ENCODE measurements at places on chromosomes 1 and 21.

GRCh38 chr1:182054698-182055326 is 6.7 kb downstream of the ZNF648 start:
- peak; percentile 48 for DNase-seq

DNA sequence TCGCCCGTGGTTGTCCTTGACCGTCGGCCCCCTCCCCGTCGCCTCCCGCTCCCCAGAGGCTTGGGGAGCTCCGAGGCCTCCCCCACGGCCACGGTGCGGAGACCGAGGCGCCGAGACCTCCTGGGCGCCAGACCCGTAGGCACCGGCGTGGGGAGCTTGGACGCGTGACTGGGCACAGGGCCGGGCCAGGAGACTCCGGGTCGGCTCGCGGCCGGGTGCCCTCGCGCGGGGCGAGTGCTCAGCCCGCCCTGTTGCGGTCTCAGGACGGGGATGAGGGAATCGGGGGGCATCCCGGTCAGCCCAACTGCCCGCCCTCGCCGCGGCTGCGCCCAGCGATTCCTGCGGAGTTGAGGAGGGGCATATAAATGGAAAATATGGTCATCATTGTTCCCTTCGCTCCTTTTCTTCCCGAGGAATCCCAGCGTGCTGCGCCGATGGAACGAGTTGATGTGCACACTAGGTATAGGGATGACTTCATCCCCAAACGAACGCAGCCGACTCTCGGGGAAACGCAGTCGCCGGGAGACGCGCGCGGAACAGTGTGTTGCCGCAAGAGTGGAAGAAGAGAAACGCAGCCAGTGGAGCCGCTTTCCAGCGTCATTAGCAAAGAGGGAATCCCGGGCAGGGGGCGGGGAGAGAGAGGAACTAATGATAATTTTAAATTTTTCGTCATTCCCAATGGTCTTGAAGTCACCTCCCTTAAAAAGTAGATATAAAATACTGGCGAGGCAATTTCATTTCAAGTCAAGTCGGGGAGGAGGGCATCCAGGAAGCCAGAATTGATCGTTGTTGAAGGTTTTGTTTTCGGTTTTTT is 747 bp upstream of the ENAH start:
- DNase-seq, result peak; percentile 62

DNA sequence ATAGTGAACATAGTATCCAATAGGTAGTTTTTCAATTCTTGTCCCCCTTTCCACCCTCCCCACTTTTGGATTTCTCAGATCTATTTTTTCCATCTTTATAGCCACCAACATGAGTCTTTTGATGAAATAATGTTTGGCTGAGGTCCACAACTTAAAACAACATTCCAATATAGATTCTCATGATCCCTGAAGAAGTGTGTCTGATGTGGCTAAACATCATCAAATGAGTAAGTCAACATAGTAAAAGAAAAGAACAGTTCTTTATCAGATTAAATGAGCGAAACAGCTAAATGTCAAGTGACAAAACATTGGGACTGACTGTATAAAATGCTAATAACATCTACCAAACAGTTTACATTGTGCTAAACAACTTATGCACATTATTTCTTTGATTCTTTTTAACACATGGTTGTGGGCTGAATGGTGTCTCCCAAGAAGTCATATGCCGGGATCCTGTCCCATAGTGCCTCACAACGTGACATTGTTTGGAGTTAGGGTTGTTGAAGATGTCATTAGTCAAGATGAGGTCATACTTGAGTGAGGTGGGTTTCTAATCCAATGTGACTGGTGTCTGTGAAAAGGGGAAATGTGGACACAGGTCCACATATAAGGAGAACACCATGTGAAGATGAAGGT is 453.6 kb downstream of the LTN1 start:
- no peak for DNase-seq

- DNase-seq, result no peak
Observed at GRCh38 chr1:48245106-48245505, 22.6 kb downstream of the SLC5A9 start.

GRCh38 chr1:12416101-12416500 is 186.3 kb downstream of the VPS13D start:
- DNase-seq, result no peak

DNA sequence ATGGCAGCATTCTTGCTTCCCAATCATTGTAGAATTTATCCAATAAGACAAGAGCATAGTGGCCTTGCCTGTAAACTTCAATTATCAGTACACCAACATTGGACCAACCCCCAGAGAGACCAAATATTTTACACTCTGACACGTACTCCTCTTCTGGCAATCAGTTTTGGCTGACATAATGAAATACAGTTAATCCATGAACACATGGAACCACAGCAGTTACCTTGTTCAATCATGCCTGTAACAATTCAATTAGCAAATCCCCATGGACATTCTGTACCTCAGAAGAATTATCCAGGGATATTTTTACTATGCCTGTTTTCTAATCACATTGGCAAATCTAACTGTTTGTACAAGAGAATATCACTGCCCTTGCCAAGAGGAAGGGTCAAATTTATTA is 2162.0 kb downstream of the MRPL39 start:
- no peak for DNase-seq

- DNase-seq, result no peak
Observed at GRCh38 chr1:17119773-17120480, 676 bp upstream of the PADI2 start.

DNA sequence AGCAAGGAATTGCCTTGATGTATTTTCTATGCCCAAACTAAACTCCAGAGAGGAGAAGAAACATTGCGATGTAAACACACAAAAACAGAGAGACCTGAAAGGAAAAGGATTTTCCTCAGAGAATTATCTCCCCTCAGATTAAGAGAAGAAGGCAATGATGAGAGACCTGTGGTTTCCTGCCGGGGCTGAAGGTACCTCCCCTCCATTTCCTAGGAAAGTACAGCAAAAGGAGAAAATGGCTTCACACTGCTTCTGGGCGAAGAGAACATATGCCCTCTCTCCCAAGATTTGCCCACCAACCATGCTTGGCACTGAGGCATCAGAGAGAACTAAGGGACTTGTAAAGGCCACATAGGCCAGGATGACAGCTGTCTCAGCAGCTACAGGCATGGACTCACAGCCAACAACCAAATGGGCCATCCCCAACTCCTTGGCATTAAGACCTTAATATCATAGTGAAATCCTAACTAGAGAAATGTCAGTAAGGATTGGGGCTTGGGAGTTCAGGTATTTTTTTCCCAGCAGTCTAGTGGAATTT is 523.0 kb downstream of the PTPRC start:
- no peak for DNase-seq

- DNase-seq, result no peak
Observed at GRCh38 chr21:41739011-41739410, 27.8 kb downstream of the RIPK4 start.

- DNase-seq, result no peak
Observed at GRCh38 chr1:167442854-167443565, 75.3 kb downstream of the CD247 start.

GRCh38 chr21:38944903-38945302 is 139.2 kb downstream of the ETS2 start:
- DNase-seq, result no peak

- no peak for DNase-seq
Observed at GRCh38 chr1:1175221-1176062, 1.8 kb downstream of the TTLL10 start.

GRCh38 chr1:55288245-55288644 is 73.1 kb upstream of the USP24 start:
- no peak for DNase-seq

- no peak for DNase-seq
Observed at GRCh38 chr1:101463195-101463594, 226.4 kb downstream of the S1PR1 start.

- DNase-seq, result no peak
Observed at GRCh38 chr1:230909974-230910754, 41.8 kb upstream of the C1orf198 start.

GRCh38 chr1:209643285-209644020 is 8.8 kb downstream of the LAMB3 start:
- DNase-seq, result no peak

- no peak for DNase-seq
Observed at GRCh38 chr1:213066363-213066762, 15.3 kb downstream of the RPS6KC1 start.

- DNase-seq, result no peak
Observed at GRCh38 chr1:227372726-227373130, 54.4 kb upstream of the CDC42BPA start.

GRCh38 chr1:241240069-241240468 is 116.9 kb downstream of the RGS7 start:
- no peak for DNase-seq

- no peak for DNase-seq
Observed at GRCh38 chr1:206001476-206001888, 1.7 kb downstream of the RAB7B start.

DNA sequence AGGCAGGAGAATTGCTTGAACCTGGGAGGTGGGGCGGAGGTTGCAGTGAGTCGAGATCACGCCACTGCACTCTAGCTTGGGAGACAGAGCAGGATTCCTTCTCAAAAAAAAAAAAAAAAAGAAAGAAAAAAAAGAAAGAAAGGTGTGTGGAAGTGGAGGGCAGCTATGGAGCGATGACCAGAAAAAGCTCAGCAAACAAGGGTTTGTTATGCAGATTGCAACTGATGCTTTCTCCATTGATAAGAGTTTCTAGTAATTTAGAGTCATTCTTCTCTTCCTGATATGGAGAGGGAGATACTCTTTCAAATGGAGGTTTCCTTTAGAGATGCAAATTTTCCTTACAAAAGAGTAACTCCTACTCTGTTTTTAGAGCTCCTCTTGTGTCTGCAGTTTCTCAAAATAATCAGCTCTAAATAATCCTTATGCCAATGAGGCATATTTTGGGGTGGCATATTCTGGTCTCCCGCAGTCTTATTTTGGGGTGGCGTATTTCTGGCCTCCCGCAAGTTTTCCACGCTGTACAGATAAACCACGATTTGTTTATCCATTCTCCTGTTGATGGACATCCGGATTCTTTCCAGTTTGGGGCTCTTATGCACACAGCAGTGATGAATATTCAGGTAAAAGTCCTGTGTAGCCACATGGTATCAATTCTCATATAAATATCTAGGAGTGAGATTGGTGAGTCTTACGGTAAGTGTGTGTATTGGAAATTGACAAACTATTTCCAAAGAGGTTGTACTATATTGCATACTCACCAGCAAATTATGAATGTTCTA is 30.7 kb upstream of the RCC2 start:
- no peak for DNase-seq

- DNase-seq, result no peak
Observed at GRCh38 chr21:40652436-40652835, 194.5 kb downstream of the DSCAM start.

- DNase-seq, result no peak
Observed at GRCh38 chr21:37758982-37759381, 157.3 kb downstream of the KCNJ6 start.

DNA sequence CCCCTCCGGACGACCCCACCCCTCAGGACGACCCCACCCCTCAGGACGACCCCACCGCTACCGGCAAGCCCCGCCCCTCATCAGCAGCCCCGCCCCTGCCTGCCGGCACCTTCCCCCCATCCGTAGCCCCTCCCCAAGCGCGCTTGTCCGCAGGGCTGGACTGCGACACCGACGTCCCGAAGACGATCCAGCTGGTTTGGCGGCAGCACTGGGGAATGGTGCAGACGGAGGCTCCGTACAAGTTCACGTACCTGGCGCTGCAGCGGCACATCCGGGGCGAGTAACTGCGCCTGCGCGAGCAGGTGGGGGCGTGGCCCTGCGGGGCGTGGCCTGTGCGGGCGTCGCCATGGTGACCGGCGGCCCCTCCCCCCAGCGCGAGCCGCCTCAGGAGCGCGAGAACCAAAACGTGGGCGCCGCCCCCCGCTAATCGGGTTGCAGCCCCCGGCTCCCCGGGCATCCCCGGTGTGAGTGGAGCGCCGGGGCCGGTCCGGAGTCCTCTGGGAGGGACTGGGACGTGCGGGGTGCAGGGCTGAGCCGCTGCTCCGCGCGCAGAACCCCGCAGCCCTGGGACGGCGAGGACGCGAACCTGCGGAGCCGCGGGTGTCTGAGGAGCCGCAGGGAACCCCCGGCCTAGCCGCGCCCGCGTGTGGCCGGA is 4.9 kb downstream of the RNF223 start:
- no peak for DNase-seq

DNA sequence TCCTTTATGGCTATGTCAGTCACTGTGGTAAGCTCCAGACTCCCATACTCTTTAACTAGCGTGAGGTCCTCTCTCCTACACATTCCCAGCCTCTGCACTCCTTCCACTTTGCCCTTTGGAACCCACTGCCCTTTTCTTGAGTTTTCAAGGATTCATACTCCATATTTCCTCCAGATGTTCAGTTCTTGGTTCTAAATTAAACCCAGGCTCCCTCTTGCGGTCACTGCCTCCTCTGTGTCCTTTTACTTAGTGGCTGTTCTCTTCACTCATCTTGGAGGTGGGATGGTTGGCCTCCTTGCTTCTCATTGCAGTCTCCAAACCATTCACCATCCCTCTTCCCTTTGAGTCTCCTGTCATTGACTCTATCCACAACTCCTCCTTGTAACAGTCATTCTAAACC is 208.1 kb downstream of the TGFB2 start:
- no peak for DNase-seq

- no peak for DNase-seq
Observed at GRCh38 chr1:52127181-52128180, 14.4 kb upstream of the ZFYVE9 start.

- no peak for DNase-seq
Observed at GRCh38 chr1:25504706-25505595, 38.5 kb upstream of the LDLRAP1 start.

DNA sequence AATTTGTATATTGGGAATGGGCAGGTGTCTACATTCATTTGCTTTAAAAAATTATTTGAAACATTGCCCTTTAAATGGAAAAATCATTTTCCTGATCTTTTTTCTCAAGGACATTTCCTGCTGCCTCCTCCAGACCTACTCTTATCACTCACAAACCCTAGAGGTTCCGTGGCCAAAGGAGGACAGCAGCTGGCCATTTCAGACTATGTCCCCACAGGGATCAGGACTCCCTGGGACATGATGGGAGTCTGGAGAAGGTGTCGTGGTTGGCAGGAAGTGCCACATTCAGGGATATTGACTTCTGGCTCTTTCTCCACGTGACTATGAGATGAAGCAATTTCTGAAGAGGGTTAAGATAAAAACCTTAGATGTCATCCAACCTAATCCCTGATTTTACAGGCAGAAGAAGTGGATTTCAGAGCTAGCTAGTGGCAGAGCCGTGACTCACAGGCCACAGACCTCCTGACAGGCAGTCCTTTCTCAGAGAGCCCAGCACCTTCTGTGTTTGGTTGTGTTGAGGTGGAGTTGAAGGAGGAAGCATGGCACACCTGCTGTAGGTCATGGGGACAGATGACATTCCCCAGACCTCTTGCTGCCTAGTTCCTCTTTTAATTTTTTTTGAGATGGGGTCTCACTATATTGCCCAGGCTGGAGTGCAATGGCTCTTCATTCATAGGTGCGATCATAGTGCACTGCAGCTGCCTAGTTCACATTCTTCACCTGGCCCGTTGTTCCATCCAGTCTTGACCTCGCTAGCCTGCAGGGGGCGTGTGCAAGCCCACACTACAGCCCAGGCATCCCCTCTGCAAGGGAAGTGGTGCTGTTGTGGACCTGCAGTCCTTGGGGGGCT is 25.5 kb upstream of the IL10 start:
- no peak for DNase-seq

GRCh38 chr21:45572783-45573451 is 30.7 kb upstream of the SLC19A1 start:
- DNase-seq, result no peak

- no peak for DNase-seq
Observed at GRCh38 chr21:42289926-42290325, 25.3 kb downstream of the TFF3 start.

GRCh38 chr21:27143476-27143875 is 176.6 kb upstream of the ADAMTS5 start:
- no peak for DNase-seq

- DNase-seq, result no peak
Observed at GRCh38 chr21:39669976-39670661, 57.4 kb downstream of the B3GALT5 start.

- no peak for DNase-seq
Observed at GRCh38 chr1:245986404-245987218, 520.5 kb downstream of the SMYD3 start.

All from omental fat pad (tissue), 4 donors.